ENCODE measurements at places on chromosomes 11 and 22. TPM values are rescaled to one million over a fixed set of nuclear protein-coding genes. Genes with fewer than 3 reads are reported as not detected.

The TRIM6 gene
- total RNA-seq = 13.1 TPM

The BMAL1 gene
- total RNA-seq = 12.2 TPM

The RAG1 gene
- 0.64 TPM for total RNA-seq

The VWA5A gene
- 0.34 TPM for total RNA-seq

The DGCR6 gene
- total RNA-seq = 0.63 TPM

The OR51B2 gene
- total RNA-seq = not detected

The ART5 gene
- 0.39 TPM for total RNA-seq

The ACER3 gene
- total RNA-seq = 18.7 TPM

The BDNF gene
- 10.6 TPM for total RNA-seq
